NCI-H1694 treated with DMSO at 0.1 percent for 48 hours (cell line): ENCODE measurements at places on chromosomes 12 and 14.

DNA sequence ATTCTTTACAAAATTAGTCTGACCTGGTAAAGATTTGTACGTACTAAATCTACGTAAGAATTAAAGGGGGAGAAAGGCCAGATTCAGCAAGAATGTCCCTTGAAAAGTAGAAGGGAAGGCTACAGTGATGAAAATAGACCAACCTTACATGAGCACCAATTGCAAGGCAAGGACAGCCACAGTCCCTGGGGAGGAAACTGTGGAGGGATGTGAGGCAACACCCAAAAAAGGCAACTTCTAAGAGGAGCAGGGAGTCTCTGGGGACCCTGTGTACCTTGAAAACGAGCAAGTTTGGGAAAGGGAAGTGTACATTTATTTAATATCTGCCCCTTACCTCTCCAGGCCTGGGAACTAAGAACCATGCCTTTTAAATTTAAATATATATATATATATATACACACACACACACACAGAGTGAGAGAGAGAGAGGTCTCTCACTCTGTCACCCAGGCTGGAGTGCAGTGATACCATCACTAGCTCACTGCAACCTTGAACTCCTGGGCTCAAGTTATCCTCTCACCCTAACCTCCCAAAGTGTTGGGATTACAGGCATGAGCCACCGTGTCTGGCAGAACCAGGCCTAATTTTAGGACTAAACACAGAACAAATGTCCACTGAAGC is 56.4 kb downstream of the TMCC3 start:
- no peak for DNase-seq

DNA sequence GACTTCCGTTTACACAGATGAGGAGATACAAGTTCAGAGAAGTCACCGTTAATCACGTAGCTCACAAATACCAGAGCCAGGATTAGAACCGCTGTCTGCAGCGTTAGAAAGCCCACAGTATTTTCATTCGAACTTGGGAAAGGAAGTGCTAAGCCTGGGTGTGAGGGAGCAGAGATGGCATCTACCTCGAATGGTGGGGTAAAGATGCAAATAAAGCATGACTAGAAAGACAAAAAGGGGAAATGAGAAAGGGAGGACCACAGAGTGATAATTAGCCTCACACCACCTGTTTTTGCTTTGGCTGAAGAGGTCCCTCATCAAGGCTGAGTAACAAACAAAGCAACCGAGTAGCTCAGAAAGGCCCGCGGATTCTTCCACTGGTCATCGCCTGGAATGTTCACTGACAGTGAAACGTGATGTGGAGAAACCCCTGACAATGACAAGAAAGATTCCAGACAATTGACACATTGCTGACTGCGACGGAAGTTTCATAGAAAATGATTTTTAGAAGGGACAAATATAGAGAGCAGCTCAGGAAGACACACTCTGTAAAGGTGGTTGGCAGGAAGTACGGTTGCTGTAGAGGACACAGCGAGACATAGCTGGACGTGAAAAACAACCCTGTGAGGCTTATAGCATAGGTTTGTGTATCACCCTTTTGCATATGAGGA is 31.5 kb upstream of the BHLHE41 start:
- DNase-seq: no peak

GRCh38 chr12:108394196-108394595 is 55.1 kb upstream of the CMKLR1 start:
- DNase-seq: peak; percentile 81

- DNase-seq: no peak
Measured at GRCh38 chr14:35631071-35631805, 97.3 kb downstream of the INSM2 start.

DNA sequence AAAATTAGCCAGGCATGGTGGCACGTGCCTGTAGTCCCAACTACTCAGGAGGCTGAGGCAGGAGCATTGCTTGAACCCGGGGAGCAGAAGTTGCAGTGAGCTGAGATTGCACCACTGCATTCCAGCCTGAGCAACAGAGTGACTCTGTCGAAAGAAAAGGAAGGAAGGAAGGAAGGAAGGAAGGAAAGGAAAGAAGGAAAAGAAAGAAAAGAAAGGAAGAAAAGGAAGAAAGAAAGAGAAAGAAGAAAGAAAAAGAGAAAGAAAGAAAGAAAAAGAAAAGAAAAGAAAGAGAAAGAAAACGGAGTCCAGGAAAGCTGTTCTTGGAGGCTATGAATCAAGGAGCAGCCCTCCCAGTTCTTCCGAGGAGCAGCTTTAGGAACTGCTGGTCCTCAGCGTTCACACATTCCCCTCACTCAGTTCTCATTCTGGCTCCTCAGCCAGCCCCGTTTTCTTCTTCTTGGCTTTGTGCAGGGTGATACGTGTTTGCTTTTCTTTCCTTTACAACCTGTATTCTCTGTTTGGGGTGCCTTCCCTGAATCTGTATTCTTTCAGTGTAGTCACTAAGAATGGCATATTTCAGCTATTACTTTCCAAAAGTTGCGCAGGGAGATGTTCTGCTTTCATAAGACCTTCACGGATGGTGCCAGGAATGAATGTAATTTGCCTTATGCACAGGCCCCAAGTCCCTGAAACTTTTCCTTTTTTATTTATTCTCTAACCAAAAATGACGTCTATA is 12.2 kb downstream of the FBXL14 start:
- no peak for DNase-seq

- DNase-seq: no peak
Measured at GRCh38 chr12:69751476-69751875, 12.8 kb downstream of the RAB3IP start.

DNA sequence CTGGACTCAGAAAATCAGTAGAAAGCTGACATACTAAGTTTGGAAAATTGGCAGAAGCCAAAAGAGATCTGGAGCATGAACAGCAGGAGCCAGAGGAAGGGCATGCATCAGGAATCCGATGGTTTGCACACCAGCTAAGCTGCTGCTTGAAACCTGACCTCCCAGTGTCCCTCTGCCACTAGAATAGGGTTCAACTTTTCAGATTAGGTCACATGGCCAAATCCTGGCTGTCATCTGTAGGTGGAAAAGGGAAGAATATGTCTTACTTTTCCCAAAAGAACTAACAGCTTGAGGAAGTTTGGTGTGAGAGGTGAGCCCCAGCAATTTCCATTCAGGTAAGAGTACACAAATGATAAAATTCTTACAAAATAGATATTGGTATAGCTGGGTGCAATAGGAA is 732.6 kb downstream of the RERGL start:
- no peak for DNase-seq
